Head of caudate nucleus (tissue), 42 donors: ENCODE measurements at places on chromosomes 1 and 21.

GRCh38 chr1:177944016-177944949 lies 25.6 kb downstream of the SEC16B start:
- peak; percentile 18 for DNase-seq

- no peak for DNase-seq
These were observed 453.2 kb upstream of the VAMP3 start for GRCh38 chr1:7317888-7318287.

DNA sequence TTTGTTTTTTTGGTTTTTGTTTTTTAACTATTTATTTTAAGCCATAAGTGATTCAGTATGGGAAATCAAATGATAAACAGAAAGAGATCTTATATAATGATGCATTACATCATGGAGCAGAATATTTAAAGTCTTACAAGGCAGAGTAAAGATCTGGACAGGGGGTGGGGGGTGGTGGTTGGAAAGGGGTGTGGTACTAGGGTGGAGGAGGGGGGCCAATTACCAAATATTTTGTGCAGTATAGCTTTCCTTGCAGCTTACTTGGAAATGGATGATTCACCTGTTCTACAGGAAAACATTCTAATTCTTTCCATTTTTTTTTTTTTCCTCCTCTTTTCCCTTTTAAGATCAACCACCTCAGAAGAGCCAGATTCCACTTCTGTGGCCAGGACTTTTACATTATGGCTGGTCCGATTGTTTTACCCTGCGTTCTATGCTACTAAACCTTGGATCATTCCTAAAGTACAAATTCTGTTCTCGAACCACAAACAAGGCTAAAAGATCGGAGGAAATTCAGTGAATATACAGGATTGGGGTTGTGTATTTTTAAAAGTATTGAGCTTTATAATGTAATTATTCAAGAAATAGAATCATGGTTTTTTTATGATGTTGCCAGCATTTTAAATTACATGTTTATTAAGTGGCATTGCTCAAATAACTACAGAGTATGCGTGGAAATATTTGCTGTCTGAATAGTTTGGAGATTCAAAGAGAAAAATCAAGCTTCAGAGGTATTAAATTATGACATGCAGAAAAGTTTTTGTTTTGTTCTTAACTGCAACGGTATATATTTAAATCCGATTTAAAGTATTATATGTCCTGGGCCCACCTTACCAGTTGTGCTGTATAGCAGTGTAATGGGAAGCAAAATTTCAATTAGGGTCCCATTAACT lies 859.5 kb downstream of the USP25 start:
- no peak for DNase-seq

DNA sequence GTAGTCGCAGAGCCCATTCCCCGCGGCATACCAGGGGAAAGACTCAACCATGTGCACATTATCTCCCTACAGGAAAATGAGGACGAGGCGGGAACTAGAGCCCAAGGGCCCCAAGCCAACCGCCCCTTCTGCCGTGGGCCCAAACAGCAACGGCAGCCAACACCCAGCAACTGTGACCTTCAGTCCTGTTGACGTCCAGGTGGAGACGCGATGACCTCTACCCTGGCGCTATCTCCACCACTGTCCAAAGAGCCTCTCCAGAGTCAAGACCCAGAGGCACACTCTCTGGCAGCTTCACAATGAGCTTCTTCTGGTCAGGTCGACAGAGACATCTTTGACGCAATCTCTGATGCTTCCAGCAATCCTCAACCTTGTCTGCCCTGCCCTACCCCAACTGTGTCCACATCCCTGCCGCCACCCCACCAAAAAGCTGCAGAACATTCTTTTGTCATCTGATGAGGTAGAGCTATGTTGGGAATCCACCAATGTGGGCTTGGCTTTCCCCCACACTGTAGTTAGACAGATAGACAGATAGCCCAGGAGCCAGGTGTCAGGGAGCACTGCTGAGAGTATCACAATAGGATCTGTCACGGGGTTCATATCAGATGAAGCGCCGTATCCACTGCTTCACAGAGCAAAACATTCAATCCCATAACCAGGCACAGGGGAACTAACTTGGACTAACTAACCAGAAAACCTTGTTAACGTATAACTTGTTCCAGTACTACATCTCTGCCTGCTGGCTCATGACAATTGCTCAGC lies 37.4 kb upstream of the SRRM1 start:
- no peak for DNase-seq

GRCh38 chr1:119143706-119144105 lies 3.3 kb upstream of the WARS2 start:
- DNase-seq = no peak

DNA sequence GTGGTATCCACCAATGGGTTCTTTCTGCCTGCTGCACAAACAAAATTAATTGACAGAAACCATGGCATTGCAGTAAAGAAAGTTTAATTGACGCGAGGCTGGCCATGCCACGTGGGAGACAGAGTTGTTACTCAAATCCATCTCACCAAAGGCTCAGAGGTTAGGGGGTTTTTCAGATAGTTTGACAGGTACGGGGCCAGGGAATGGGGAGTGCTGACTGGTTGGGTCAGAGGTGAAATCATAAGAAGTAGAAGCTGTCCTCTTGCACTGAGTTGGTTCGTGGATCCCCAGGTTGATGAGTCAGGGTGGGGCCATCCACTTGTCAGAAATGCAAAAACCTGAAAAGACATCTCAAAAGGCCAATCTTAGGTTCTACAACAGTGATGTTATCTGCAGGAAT lies 941 bp upstream of the TBCE start:
- no peak for DNase-seq

- no peak for DNase-seq
These were observed 4.3 kb upstream of the SLX9 start for GRCh38 chr21:44935533-44935927.

- DNase-seq = no peak
These were observed 7.9 kb downstream of the ALX3 start for GRCh38 chr1:110062612-110063011.

DNA sequence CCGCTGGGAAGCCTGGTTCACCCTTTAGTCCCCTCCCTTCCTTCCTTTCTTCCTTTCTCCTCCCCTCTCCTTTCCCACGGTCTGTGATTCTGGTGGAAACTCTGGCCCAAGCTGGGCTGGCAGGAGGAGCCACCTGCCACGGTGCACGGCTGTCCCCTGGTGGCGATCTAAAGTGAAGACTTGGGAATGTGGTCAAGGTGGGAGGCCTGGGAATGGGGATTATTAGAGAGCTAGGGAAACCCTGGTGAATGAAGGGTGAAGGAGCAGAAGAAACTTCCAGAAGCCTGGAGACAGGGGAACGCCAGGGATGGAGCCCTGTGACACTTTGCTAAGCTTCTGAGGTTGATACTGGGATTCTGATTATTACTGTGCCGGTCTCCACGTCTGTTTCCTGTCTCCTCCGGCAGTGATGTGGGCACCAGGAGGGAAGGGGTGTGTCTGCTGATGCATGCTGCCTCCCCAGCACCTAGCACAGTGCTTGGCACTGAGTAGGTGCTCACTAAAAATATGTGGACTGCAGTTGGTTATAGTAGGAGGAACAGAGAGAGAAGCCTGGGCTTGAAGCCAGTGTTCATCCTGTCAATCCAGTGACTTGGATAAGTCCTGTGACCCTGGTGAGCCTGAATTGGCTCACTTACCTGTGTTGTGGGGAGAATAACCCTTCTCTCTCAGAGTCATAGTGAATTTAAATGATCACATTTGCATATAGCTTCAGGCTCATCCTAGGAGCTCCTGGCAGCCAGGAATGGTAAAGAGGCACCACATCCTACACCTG lies 71.2 kb upstream of the NBPF3 start:
- peak; percentile 83 for DNase-seq

GRCh38 chr21:24840287-24840686 lies 767.0 kb downstream of the MRPL39 start:
- DNase-seq = no peak

DNA sequence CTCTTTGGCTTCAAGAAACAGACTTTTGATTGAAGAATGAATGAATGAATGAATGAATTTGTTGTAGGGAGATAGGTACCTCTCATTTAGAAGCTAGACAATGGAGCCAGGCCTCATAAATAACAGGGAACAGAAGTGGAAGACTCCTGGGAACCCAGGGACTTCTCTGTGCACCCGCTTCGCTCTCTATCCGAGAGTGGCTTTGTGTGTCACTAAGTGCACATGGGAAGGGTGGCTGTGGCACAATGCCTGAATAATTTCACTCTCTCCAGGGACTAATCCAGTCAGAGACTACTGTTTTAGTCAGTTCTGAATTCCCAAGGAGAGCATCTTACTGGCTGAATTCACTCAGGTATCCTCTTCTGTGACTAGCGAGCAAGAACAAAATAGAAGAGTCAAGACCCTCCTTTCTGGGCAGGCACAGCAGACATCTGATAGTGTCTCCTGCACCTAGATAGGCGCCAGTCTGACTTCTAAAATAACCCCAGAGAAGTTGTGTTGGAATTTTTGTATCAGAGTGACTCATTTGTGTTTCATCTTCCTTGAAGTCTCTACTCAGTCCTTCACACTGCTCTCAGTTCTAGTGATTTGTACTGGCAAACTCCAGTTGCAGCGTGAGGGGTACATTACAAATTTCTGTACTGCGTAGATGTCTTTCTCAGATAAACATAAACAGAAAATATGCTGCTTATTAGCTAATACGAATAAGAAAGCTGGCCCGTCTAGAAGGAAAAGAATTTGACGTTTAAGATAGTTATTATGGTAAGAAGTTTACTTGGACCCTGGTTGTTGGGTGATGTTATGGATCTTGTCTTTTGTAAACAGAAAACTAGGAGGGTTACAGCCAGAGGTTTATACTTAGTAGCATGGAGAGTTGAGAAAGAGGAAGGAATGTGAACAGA lies 34.0 kb downstream of the BACH1 start:
- no peak for DNase-seq

DNA sequence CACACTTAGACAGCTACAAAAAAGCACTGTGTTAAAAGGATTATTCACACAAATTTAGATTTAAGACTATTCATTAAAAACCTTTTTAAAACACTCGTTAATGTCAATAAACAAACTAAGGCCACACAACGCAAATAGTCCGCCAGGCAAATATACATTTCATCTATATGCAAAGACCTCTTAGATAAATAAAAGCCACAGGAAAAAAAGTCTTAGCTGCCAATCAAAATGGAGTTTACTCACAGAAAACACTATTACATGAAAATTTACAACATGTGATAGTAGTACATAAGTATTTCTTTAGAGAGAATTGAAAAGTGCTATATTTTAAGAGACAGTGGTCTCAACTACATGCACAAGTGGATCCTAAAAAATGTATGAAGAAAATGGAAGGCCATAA lies 2.7 kb upstream of the PHTF1 start:
- no peak for DNase-seq

DNA sequence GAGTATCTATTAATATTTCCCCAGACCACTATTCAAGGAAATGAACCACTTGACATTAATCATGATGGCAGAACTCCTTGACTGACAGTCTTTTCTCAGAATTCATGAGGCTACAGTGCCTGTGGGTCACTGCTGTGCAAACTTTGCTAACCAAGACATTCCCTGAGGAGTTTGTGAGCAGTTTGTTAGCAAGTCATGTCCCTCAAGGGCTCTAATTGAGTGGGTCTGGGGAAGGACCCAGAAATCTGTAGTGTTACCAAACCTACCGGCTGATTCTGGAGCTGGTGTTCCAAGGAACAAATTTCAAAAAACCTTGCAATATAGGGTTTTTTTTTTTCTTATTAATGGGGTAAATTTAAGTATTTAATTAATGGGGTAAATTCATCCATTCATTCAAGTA lies 103.2 kb upstream of the VANGL1 start:
- no peak for DNase-seq

DNA sequence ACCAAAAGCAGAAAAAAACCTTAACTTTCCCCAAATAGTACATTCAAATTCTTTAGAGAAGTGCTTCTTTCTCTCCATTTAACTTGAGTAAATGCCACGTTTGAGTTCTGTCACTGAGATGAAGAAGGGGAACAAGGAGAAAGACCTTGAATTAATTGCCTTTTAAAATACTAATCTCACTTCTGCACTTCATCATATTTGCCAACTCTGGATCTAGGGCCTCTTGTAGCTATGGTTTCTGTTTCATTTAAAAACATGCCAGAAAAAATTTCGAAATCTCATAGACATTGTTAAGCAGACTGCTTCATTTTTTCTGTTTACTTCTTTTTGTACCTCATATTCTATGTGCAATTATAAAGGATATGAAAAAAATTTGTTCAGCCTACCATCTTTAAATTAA lies 24.6 kb downstream of the MIXL1 start:
- DNase-seq = no peak

- DNase-seq = no peak
These were observed 12.8 kb downstream of the PLPPR4 start for GRCh38 chr1:99277066-99277465.
